ENCODE measurements at places on chromosomes 5 and 9.

DNA sequence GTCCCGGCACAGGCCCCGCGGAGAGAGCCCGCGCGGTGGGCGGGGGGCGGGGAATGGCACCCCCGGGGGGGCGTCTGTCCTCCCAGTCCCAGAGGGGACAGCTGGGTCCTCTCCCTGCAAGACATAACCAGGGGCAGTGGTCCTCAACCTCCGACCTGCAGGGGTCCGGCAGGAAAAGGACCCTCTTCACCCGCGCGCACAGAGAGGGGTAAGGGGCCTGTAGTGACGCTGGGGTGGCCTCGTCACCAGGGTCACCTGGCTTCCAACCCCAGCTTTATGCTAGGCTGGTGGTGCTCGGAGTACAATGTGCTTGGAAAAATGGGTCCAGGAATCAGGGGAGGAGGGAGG lies 34.2 kb downstream of the LHX2 start:
- DNase-seq = no peak

DNA sequence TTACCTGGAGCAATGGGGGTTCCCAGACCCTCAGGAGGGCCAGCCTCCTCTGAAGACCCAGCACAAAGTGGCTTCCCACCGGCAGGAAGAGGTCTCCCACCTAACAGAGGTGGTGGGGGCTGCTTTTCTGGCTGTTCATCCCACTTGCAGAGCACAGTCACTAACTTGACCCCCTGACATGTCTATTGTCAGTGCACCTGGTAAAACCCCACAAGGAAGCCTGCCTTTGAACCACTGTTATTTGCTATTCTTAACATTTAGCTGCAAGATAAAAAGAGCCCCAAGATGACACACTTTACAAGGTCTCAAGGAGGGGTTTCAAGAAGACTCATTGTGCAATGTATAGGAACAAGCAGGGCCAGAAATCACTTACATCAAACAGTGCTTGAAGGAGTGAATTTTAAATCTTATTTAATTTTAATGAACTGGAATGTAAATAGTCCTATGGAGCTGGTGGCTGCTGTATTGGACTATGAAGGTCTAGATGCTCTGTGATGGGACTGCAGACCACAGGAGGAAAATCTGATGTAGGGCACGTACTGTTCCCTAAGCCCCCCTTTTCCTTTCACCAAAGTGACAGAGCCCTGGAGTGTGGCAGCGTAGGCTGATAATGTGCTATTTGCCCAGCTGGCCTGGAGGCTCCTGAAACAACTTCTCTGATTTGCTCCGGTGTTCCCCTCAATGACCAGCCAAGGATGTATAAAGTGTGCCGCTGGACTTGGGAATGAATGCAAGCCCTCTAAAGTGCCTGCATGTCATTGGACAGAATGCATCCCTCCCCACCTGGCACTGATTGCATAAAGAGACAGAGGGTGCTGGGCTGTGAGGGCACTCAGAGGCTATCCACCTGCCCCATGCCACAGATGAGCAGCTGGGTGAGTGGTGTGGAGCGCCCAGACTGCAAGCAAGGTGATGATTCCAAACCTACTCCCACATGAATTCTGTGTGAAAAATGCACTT lies 80.2 kb downstream of the PTPN3 start:
- DNase-seq = no peak

DNA sequence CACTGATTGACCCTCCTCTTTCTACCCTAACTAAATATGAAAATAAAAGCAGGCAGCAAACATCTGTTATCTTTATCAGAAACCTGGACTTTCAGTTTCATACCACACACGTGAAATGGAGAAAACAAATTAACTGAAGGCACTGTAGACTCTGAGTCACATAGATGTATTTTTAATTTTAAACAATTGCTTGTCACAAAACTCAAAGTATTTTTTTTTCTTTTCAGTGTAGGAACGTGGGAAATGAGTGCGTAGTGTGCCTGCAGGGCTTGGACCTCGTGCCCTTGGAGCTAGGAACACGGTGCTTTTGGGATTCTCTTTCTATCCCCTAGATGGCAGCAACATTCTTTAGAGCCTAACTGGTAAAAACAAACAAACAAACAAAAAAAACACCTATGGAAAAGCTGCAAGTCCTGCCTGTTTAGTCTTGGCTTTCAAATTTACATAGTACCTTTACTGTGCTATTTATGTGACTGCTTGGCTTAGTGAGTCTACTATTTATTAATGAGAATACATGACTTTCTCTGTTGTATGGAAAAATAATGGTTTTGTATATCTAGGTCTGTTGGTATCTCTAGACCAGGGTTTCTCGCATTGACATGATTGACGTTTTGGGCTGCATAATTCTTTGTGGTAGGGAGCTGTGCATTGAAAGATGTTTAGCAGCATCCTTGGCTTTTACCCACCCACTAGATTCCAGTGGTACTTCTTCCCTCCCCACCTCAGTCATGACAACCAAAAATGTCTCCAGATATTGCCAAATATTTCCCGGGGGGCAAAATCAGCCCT lies 16.8 kb upstream of the ACTBL2 start:
- peak; percentile 71 for DNase-seq

- DNase-seq = no peak
These were observed 60.7 kb downstream of the ADAMTSL1 start for GRCh38 chr9:18534611-18535010.

- DNase-seq = no peak
These were observed 141.2 kb upstream of the RETREG1 start for GRCh38 chr5:16757989-16758501.

GRCh38 chr9:130255631-130256134 lies 9.9 kb upstream of the HMCN2 start:
- no peak for DNase-seq

DNA sequence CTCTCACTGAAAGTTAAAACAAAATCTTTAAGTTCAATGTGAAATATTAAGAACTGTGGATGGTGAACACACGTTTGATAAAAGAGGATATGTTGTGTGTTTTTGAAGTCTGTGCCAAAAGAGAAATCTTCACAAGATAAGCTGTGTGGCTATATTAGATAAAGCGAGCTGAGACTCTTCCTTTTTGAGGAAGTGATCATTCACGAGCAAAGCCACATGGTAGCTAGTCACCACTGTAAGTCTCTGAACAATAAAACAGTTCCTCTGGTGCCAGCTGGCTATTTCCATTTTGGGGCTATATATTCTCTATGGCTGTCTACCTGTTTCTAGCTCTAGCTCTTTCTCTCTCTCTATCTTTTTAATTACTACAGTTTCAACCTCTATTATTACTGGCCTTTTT lies 1849.2 kb upstream of the C9orf72 start:
- no peak for DNase-seq

GRCh38 chr5:173923218-173924095 lies 35.3 kb downstream of the CPEB4 start:
- no peak for DNase-seq

DNA sequence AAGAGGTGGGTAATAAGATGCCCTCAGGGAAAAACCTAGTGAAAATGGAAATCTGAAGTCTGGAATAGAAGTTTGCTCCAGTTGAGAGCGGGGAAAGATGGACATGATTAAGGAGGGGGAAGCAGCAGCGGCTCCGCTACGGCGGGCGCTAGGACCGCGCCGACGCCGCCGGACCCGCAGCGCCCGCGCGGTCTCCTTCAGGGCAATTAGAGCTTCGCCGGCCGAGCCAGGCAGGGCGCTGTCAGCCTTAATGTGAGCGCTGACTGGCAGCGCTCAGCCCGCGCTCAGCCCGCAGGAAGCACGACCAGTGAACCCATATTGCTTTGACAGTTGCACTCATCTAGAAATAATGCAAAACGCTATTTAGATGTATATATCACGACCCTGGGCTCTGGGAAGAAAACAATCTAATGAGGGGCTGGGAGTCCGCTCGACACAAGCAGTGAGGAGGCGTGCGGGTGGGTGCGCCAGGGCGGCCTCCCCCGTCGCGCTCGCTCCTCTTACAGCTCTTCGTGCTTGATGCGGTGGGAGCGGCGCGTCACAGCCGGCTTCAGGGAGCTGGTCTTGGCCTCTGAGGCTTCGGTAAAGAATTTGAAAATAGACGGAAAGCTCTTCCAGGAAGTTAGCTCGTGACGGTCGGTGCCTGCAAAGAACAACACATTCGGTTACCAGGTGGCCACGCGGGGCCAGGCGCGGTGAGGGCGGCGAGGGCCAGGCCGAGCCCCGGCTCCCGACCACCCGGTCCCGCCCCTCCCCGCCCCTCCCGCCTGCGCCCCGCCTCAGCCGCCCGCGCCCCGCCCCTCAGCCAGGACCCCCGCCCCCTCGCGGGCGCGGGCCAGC lies 37.7 kb downstream of the NR2F1 start:
- DNase-seq = peak; percentile 89

DNA sequence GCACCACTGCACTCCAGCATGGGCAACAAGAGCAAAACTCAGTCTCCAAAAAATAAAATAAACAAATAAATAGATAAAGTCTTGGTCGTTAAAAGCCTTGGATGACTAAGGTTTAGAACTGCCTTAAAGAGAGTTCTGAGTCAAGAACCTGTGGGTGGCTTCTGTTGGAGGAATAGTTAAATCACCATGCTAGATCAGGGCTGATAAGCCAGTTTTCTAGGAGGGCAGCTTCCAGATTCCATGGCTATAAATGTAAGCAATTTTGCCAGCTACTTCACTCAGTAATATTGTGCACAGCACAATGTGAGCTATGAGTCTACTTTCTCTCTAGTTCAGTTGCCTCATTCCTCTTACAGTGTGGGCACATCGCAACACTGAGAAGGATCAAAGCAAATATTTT lies 242.1 kb upstream of the NUDT12 start:
- no peak for DNase-seq

DNA sequence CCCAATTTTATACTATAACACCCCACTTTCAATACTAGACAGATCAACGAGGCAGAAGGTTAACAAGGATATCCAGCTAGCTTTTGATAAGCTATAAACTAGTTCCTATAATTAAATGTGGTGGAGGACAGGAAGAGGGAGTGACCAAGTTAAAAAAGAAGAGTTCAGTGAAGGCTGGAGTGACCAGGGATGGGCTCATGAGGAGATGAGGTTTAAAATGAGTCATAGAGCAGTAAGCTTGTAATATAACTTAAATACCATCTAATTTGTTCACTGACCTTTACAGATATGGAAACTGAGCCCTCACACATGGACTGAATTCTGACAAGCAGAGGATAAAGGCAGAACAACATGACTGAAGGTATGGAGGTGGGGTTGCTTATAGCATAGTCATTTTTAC lies 284.5 kb downstream of the SPATA31D1 start:
- DNase-seq = no peak
